ENCODE measurements at places on chromosomes 7 and 10. TPM values are rescaled to one million over a fixed set of nuclear protein-coding genes. Genes with fewer than 3 reads are reported as not detected.

The GNAT3 gene
- polyA plus RNA-seq, result not detected

The PPP1R9A gene
- 28.5 TPM for polyA plus RNA-seq

The TLX1 gene
- not detected for polyA plus RNA-seq

DNA sequence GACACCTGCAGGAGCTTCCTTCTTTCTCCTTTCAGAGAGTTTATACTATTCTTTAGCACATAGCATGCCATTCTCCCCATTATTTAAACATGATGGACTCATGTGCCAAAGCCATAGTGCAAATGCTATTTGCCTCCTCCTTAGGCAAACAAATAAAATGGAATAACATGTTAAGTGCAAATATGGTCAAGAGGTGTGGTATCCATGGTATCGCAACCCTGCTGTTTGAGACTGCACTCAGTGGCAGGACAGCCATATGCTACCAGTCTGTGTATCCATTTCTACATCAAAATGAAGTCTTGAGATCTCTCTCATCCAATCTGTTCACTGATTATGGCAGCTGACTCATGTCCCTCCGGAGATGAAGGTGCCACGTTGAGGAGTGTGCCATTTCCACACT, 22.8 kb downstream of the HEPACAM2 start:
- DNase-seq, result no peak

DNA sequence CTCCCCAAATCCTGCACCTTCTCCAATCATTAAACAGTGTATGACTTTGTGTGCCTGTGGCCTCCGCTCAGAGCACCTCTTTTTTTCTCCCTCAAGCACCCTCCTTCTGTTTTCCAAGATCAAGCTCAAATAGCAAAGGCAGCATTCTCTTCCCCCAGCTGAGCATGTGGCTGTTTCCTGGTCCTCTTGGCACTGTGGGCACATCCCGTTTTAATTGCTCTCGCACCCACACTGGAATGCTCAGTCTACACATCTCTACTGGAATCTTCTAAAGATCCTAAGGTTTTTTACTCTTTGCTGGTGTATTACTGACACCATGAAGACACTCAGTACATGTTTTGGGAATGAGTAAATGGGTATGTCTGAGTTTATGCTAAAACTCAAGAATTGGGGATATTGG, 107.4 kb downstream of the WDFY4 start:
- DNase-seq, result no peak

DNA sequence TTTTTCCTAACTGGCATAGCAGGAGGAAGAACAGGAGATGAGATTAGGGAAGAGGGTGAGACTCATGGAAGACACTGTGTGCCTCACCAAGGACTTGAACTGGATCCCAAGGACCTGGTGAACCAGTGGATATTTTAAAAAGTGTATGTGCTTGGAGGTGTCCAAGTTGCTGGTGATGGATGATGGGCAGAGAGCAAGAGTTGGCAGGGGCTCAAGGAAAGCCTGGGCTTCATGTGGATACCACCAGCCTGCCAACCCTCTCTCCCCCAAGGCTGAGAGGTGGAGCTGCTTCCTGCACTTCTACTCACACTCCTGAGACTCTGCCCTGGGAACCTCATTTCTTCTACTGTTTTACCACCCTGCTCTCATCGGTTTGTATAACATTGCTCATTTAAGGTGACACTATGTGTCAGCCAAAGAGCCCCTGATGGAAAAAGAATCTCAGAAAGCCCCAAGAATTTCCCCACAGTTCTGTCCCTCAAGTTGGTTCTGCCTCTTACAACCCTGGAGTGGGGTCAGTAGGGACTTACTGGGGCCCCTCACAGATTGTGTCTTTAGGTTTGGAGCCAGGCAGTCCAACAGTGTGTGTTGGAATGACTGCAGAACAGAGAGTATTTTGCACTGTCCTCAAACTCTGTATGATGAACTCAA, 56.2 kb upstream of the PDCD4 start:
- no peak for DNase-seq

DNA sequence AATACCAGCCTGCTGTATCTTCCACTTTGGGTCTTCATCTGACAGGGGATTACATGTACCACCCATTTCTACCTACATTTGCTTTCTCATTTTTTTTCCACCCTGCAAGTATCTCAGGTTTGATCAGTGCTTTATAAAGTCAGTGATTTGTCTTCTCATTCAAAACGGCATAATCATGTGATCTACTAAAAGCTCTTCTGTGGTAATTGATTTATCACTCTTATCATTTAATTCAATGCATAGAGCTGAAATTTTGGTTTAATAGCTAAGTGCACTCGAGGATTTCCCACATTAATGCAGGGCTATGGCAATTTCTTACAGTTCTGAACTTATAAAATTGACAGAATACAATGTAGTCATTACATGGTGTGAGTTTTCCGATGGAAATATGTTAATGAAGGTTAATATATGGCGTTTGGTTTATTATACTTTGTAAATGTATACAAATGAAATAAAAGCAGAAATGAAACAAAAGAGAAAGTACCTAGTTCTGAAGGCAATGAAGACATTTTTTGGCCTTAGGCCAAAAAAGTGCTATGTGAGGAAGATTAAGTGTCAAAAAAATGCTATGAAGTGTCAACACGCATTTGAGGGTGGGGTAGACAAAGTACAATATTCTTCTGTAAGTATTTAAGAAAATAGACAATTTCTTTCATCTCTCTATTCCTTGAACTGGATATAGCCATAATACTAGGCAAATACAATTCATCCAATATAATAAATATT, 457.3 kb downstream of the ETV1 start:
- DNase-seq, result no peak

DNA sequence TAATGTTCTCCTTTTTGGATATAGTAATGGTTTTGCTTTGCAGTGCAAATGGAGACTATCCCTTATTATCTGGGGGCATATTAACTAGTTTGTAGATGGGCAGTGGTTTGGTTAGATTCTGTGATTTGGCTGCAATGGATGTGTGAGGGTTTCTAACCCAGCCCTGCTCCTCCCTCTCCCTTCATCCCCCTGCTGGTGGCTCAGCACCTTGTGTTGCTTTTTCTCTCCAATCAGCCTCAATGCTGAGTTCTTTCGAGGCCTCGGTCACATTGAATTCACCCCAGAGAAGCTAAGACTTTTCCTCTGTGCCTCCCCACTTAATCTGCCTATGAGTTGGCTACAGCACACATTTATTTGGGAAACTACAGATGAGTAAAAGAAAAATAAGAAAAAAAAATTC, 120.0 kb downstream of the MALRD1 start:
- no peak for DNase-seq

GRCh38 chr7:159098424-159098786, 46.3 kb downstream of the VIPR2 start:
- DNase-seq, result no peak

DNA sequence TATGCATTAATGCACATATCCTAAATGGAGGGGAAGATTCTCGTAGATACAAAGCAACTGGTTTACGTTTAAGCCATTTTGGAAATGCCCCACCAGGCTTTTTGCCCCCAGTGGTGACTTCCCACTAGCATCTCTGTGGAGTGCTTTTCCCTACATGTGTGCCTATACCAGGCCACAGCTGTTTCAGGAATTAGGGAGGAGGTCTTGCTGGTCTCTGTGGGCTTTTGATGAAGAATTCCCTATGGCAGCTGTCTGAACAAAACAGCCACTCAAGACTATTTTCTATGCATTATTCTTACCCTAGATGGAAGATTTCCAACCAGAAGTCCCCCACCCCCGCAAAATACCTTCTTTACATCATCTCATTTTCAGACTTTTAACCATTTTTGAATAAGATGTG, 52.0 kb upstream of the NMT2 start:
- DNase-seq, result no peak

GRCh38 chr7:38825721-38826440, 83.1 kb downstream of the VPS41 start:
- DNase-seq, result no peak

DNA sequence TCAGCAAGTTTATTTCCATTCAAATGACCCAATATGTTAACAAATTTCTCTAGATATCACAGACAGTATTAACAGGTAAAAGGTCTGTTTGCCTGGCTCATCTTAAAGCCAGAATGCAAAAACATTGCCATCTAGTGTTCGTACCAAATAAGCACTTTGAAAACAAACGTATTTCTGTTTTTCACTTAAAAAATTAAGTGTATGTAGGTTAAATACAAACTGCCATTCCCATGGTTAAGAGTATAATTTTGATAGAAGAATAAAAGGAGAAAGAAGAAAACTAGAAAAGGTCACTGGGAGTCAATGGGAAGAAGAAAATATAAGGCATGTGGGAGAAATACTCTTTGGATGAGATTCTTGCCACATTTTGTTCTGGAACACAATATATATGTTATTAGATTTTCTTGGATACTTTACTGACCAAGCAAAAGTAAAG, 51.0 kb downstream of the ORC5 start:
- DNase-seq, result peak; percentile 8

- DNase-seq, result no peak
Observed at GRCh38 chr7:11533229-11533820, 298.7 kb downstream of the THSD7A start.

- DNase-seq, result no peak
Observed at GRCh38 chr7:46969303-46970130, 612.4 kb downstream of the TNS3 start.

GRCh38 chr7:99380032-99380822, 5.7 kb downstream of the ARPC1B start:
- DNase-seq, result no peak

DNA sequence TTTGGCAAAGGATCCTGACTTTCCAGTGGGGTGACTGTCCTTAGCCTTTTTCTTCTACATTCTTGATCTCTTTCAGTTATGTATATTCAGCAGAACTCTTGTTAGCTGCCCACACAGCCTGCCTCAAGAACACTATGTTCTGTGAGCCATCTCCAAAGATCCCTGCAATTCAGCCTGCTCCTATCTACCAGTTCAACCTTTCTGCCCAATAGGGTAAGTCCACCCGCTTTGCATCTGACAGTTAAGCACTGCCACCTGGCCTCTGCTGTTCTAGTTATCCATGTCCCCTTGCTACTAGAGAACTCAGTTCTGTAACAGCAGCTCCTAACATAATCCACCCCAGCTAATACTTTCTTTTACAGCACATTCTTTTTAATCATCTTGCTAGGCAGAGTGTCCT, 13.5 kb downstream of the OR9A2 start:
- no peak for DNase-seq

DNA sequence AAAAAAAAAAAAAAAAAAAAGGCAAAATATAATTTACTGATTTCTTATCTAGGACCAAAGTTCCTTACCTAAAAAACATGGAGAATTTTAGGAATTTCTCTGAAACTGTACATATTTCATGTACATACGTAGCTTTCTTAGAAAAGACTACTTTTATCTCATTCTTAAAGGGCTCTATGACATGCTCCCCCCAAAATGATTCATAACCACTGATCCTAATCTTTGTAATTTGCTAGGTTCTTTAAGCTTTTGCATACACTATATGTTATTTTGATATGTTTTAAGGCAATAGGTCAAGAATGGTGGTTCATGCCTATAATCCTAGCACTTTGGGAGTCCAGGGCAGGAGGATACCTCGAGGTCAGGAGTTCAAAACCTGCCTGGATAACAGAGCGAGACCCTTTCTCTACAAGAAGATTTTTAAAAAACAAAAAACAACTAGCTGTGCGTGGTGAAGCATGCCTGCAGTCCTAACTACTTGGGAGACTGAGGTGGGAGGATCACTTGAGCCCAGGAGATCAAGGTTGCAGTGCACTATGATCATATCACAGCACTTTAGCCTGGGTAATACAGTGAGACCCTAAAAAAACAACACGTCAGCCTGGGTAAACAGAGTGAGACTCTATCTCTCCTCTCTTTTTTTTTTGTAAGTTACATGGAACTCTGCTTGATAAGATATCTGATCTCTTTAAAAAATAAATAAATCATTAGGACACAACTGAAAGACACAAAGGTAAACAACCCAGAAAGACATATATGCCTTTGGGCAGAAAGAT, 54.8 kb downstream of the ATAD1 start:
- no peak for DNase-seq

- DNase-seq, result no peak
Observed at GRCh38 chr7:30479202-30480120, 877 bp upstream of the NOD1 start.

GRCh38 chr7:29858191-29858951, 52.1 kb downstream of the WIPF3 start:
- no peak for DNase-seq
